Activated CD4-positive, alpha-beta memory T cell treated with anti-CD3 and anti-CD28 coated beads, Interleukin-2, amount 10 ng/mL, durations not matched to agents 7 days and 5 days (primary cell): ENCODE measurements at places on chromosomes 4 and X.

DNA sequence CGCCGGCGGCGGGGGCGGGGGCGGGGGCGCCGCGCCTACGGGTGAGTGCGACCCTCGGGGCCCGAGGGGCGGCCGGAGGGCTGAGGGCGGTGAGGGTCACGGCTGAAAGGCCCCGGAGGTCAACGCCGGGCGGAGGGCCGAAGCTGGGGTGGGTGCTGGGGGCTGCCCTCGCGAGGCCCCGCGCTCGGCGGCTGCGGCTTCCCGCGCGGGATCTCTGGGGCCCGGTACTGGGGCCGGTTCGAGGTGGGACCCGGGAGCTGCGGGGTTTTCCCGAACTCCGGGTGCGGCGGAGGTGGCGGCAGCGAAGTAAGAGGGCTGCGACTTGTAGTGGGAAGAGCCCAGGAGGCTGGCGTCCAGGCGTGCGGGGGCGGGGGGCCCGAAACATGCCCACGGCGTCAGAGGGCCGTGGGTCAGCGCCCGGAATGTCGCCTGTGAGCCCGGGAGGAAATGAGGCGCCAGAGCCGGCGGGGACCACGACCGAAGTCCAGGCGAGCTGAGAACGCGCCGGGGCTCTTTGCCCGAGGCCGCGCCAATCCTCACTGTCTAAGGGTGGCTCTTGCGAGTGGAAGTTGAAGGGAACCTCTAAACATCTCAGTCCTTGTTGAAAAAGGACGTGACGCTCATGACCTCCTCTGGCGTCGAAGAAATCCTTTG, 407 bp downstream of the IL13RA1 start:
- DNase-seq, result no peak
- no peak overlapping the region for H3K27ac ChIP-seq
- H3K4me1 ChIP-seq, result peaks cover 13% of the 10 kb centered on the region
- no peak overlapping the region for H3K4me3 ChIP-seq
- H3K27me3 ChIP-seq, result peaks cover 34% of the 10 kb centered on the region

DNA sequence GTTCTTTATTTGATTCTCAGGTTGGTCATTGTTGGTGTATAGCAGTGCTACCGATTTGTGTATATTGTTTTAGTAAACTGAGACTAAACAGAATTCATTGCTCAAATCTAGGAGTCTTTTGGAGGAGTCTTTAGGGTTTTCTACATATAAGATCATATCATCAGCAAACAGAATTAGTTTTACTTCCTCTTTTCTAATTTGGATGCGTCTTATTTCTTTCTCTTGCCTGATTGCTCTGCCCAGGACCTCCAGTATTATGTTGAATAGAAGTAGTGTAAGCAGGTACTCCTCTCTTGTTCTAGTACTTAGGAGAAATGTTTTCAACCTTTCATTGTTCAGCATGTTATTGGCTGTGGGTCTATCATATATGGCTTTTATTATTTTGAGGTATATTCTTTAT, 92.6 kb downstream of the IQCM start:
- no peaks in the 10 kb centered on the region for H3K4me1 ChIP-seq
- no peak overlapping the region for H3K27ac ChIP-seq
- DNase-seq, result no peak
- no peaks in the 10 kb centered on the region for H3K27me3 ChIP-seq
- H3K36me3 ChIP-seq, result no peaks in the 10 kb centered on the region
- no peak overlapping the region for H3K4me3 ChIP-seq

- H3K27me3 ChIP-seq, result peaks cover 70% of the 10 kb centered on the region
- no peak for DNase-seq
- no peaks in the 10 kb centered on the region for H3K36me3 ChIP-seq
- no peak overlapping the region for H3K27ac ChIP-seq
- peak overlapping the region; percentile 40 for H3K4me3 ChIP-seq
Observed at GRCh38 chr4:76688619-76689144, 209.3 kb downstream of the SOWAHB start.

DNA sequence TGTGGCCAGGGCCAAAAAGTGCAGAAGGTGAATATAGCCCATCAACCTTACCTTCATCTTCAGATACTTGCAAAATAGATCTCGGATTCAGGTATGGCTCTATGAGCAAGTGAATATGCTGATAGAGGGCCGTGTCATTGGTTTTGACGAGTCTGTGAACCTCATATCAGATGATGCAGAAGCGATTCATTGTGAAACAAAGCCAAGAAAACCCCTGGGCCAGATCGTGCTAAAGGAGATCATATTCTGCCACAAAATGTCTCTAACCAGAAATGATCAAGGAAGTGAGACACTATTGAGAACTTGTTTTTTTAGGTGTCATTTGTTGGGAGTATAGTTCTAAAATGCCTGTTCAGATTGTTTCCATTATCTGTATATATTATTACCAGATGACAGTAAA, 48.3 kb downstream of the PDK3 start:
- H3K27me3 ChIP-seq, result no peaks in the 10 kb centered on the region
- H3K4me1 ChIP-seq, result peaks cover 13% of the 10 kb centered on the region
- H3K4me3 ChIP-seq, result no peak overlapping the region
